Epithelial cell of prostate (primary cell): ENCODE measurements at places on chromosomes 3 and 15.

DNA sequence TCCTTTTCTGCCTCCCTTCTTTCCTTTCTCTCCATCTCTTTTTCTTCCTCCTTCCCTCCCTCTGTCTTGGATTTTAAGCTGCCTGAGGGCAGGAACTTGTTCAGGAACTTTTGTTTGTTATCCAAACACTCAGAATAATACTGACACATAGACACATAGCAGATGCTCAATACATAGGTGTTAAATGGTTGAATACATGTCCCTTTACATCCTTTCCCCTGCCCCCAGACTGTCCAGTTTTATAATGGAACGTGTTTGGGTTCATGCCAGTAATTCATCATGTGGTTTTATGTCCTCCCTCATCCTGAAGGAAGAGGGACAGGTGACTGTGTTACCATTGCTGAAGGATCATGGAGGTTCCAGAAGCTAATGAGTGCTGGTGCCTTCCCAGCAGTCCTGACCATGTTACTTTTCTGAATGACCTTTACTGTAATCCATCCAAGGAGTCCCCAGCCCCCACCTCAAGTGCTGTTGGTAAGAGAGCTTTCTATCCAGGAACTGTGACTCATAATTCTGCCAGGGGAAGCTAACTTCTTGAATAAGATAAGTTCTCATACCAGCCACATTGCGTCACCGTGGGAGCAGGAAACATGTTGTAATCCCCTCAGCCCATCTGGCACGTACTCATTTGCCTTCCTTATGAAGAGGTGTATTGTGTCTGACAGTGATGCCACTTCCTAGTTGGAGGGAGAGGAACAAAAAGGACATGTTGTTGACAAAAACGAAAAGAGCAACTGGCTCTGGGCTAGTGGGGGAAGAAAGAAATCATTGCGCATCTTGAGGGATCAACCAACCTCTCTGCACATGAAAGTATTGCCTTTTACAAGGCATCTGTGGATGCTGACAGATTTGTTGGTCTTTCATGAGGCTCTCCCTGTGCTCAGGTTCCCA, 52.4 kb downstream of the IL1RAP start:
- peak; percentile 100 for DNase-seq

DNA sequence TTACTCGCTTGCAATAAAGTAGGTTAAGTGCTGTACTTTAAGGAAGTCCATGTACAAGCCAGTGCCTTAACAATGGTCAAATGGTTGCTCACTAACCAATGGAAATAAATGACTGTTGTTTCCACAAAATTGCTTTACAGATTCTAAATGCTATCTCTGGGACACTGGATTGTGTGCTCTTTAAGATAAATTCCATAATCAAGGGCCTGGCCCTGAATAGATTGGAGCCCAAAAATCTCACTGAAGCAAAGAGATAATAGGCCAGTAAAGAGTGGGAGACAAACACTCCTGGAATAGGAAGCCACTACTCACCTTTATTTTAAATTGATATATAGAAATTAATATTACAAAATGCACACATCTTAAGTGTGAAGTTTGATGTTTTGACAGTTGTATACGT, 62.4 kb upstream of the GOLGA6B start:
- DNase-seq, result no peak

GRCh38 chr3:4077950-4078349, 225.2 kb upstream of the SETMAR start:
- no peak for DNase-seq

DNA sequence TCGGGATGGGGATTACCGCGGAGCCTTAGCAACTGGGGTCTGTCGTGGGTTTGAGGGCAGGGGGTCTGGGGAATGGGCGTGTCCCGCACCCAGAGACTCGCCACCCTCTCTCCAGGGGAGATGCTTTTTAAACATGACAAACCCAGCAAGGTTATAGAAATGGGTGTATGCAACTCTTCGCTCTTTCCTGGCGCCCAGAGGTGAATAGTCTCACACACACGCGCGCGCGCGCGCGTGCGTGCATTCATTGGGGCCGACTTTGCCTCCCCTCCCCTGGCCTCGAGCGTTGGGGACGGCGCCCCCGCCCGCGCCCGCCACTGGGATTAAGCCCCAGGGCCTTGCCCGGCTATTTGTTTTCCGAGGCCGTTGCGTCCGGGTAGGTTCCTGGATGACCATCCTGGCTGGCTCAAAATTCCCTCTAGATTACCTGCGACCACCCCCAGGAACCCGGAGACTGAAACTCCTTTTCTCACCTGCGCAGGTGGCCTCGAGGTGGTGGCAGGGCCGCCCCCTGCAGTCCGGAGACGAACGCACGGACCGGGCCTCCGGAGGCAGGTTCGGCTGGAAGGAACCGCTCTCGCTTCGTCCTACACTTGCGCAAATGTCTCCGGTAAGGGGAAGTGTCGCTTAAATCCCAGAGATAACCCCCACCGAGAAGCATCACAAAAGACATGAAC, 777 bp downstream of the GPR160 start:
- DNase-seq, result no peak

- no peak for DNase-seq
Measured at GRCh38 chr3:64251019-64251418, 25.8 kb upstream of the PRICKLE2 start.

DNA sequence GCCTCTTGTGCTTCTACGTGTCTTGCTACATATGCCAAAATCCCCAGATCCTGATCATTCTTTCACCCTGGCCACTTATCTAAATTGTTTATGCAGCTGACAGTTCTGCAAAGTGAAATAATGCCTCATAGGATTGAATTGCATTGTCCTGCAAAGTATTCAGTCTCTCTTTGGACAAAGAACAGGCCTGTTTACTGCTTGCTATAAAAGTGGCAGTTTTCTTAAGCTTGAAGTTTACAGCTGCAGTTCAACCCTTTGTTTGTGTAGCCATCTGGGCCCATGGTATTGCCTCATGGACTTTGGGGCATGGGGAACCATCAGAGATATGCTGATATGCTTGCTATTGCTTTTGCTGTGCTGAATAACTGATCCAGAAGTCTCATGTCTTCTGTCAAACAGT, 523.2 kb downstream of the OTOL1 start:
- no peak for DNase-seq

- peak; percentile 94 for DNase-seq
Measured at GRCh38 chr15:29925227-29926082, 103.2 kb upstream of the TJP1 start.

- DNase-seq, result no peak
Measured at GRCh38 chr15:79919749-79920511, 23.1 kb upstream of the MTHFS start.
